Cortex of kidney (tissue), 1 donor: ENCODE measurements at places on chromosomes 12 and 14.

DNA sequence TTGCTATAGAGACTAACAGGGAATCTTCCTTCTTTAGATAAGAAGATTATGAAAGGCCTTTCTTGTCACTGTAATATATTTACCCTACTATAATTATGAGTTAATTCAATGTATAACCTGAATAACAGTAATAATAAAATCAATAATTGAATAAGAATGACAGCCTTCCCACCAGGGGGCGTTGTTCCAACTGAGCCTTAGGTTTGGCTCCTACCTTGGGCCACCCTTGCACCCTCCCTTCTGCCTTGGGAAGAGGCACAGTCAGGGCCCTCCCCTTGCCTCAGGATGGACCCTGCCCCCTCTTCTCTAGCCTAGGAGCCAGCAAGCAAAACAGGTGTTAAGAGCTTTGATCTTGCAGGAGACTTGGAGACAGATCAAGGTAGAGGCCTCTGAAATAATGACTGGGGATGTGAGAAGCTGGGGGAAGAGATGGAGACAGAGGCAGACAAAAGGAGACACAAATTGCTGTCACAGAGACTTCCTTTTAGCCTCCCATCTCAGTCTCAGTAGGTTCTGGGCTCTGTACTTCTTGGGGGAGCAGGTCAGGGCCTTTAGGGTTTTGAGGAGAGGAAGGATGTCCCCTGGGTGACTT is 40.1 kb upstream of the CISTR start:
- DNase-seq: no peak

DNA sequence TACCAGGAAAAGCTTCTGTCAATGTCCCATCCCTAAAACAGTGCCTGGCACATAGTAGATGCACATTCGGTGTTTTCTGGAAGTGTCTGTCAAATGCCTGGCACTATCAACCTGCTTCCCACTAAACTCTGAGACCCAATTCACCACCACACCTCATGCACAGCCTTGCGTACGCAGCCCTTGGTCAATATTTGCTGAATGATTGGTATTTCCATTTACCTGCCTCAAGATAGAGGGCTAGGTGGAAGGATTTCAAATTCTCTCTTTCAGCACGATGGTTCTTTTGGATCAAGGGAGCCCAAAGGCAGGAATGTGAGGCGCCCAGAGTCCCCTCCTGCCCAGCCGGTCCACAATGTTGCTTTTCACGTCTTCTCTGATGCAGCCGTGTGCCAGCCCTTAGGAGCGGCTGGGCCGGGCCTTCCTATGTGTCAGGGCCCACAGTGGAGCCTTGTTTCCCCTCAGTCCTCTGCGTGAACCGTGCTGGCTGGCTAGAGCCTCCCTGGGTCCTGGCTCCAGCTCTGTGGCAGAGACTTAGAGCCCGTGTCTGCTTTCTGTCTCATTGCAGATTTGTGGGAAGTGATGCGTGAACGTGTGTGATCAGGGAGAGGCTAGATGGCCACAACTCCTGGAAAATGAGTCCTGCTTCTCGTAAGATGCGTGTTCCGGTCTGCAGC is 99.9 kb upstream of the RFLNA start:
- no peak for DNase-seq

GRCh38 chr12:106258935-106259334 is 11.1 kb upstream of the CKAP4 start:
- no peak for DNase-seq

- no peak for DNase-seq
Measured at GRCh38 chr12:9050521-9051157, 61.3 kb downstream of the KLRG1 start.

GRCh38 chr12:75759842-75760572 is 248.6 kb upstream of the KRR1 start:
- DNase-seq: no peak

GRCh38 chr14:59208224-59208814 is 19.9 kb downstream of the DAAM1 start:
- no peak for DNase-seq

- no peak for DNase-seq
Measured at GRCh38 chr14:97109234-97109633, 312.1 kb downstream of the VRK1 start.

GRCh38 chr12:114835031-114835430 is 151.1 kb upstream of the TBX3 start:
- no peak for DNase-seq

- no peak for DNase-seq
Measured at GRCh38 chr14:59925797-59926196, 5.9 kb downstream of the LRRC9 start.

DNA sequence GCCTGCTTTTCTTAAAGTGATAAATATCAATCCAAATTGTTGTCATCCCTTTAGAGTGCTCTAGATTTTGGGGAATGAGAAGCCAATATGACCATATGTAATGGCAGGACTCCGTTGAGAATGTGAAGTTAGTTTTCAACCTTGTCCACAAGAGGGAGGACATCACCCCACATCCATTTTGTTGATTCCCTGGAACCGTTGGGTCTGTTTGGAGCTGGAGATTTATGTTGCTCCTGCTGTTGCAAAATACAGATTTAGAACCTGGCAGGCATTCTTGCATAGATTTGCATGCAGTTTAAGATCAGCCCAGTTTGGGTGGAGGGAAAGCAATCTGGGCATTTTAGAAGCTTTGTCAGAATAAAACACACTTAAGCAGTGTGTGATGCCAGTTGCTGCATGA is 620.1 kb downstream of the NRXN3 start:
- DNase-seq: no peak

DNA sequence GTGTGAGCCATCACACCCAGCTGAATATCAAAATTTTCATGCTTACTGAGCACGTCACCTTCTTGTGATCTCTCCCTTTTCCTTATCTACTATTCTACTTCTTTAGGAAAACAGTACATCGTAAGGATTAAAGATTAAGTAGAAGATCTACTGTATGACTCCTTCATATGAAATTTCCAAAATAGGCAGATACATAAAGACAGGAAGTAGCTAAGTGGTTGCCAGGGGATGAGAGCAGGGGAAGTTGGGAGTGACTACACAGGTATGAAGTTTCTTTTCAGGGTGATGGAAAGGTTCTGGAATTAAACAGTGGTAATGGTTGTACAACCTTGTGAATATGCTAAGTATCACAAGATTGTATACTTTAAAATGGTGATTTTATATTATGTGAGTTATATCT is 36.5 kb upstream of the CERS5 start:
- no peak for DNase-seq

DNA sequence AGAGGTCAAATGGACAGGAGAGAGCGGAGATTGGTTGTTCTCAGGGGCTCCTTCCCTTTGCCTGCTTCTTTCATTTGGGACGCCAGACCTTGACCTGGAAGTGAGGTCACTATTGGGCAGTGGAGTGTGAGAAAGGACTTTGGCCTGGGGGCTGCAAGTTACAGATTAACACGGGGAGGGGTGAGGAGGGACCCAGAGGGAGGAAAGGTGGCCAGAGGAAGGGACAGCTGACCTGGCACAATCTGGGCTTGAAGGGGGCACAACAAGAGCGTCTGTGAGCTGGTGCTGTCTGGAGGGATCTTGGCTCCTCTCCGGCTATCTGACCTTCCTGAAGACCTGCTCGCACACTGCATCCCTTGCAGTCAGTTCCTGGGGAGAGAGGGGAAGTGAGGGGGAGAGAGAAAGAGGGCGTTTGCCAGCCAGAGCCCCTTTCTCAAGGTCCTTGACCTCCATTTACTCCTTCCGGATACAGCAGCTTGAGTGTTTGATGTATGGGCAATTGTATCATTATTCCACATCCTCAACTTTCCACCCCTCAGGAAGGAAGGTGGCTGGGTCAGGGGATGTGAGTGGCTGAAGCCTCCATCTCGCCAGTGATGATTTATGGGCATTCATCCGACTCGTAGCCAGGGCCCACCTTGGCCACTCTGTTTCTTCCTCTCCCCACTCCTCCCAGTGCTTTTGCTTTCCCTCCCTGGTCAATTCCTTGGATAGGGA is 4.7 kb downstream of the RBP5 start:
- no peak for DNase-seq

- no peak for DNase-seq
Measured at GRCh38 chr14:51978681-51979085, 10.7 kb upstream of the RTRAF start.

GRCh38 chr12:49403971-49404450 is 36.7 kb downstream of the SPATS2 start:
- DNase-seq: no peak

DNA sequence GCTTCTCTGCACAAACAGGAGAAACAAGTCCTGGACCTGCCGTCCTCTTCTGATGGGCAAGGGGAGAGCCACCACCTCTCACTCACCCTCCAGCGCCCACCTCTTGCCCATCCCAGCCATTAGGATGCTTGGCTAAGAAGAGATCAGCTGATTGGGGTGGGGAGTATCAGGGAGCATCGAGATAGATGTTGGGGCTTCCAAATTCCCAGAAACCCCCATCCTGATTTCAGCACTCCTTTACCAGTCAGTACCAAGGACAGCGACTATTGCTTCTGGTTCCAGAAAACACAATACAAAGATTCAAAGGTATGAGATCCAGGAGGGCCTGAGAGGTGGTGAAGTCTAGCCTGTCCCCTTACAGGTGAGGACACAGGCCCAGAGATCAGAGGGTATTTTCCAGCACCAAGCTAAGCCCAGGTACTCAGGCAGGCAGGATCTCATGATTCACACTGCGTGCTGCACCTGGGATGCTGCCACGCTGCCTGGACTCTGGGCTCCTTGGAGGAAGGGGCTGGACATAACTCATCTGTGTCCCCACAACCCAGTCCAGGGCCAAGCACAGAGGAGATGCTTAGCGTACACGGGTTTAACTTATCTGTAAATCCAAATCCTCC is 76.6 kb downstream of the TUNAR start:
- no peak for DNase-seq

- no peak for DNase-seq
Measured at GRCh38 chr12:11778713-11779685, 129.5 kb downstream of the ETV6 start.

DNA sequence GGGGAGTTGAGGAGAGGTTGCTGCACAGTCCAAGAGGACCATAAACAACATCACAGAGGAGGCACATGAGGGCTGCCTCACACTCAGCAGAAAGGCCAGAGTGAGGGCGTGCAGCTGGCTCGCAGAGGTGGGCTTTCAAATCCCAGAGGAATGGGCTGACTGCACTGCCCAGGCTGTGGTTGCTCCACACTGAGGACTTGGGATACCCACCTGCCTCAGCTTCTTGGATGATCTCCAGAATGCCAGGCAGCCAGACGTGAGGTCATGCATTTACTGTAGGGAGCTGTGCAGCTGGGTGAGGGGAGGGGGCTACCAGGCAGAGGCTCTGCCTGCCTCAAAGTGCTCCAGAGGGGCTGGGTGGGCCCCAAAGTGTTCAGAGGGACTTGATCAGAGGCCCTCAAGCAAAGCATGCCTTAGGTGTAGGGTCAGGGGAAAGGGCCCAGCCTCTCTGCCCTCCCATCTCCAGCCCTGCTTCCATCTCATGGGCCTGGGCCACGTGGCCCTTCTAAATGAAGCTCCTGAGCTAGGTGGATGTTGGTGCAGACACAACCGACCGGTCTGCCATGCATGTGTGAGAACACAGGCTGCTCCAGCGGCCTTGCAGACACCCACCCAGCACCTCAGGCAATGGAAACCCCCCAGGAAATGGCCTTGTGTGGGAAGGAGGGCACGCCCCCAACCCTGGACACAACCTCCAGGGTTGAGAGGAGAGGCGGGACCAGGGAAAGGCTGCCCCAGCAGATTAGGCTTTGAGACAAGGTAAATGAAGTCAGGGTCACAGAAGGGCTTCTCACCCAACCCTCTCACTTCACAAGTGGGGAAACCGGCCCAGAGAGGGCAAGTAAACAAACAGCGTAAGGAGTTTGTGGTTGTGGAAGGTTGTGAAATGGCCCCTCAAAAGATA is 90.8 kb downstream of the NTF3 start:
- no peak for DNase-seq

DNA sequence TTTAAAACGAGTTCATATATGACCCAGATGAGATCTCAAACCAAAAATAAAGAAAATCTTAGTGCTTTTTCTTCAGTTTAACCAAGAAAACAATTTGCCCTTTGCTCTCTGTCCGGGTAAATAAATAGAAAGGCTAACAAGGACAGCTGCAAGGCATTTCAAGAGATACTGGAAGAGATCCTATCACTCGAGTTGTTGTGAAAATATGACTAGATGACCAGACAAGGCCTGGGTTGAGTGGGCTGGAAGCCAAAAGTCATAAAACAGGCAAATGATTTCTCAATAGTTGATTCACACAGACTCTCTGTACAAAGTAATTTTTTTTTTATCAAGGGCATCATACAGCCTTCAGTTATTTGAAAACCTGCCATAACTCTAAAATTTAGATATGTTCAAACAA is 55.9 kb upstream of the AVPR1A start:
- no peak for DNase-seq
